ENCODE measurements at places on chromosomes 6 and 20.

DNA sequence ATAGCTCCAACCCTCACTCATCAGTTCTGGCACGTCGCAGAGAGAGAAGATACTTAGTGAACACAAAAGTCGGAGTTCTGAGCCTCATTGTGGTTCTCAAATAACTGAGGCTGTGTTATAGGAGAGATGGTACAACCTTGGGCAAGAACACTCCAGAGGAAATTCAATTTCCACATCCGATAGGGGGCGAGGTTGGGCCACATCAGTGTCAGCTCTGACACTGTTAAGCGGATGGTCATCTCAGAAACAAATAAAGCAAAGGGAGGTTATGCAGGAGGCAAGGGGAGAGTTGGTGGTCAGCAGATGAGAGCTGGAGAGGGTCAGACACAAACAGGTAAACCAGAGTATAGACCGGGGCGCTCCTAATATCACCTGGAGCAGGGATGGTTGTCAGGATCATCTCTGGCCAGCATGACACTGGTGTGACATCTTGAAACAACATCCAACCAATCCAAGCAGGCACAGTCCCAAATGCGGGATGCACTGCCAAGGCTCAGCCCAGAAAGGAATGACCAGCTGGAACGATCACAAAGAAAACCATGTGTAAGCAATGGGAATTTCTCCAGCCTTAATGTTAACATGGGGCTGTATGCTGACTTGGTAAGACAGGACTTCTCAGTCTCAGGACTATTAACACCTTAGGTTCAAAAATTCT, 331.8 kb downstream of the HACE1 start:
- no peak for DNase-seq

DNA sequence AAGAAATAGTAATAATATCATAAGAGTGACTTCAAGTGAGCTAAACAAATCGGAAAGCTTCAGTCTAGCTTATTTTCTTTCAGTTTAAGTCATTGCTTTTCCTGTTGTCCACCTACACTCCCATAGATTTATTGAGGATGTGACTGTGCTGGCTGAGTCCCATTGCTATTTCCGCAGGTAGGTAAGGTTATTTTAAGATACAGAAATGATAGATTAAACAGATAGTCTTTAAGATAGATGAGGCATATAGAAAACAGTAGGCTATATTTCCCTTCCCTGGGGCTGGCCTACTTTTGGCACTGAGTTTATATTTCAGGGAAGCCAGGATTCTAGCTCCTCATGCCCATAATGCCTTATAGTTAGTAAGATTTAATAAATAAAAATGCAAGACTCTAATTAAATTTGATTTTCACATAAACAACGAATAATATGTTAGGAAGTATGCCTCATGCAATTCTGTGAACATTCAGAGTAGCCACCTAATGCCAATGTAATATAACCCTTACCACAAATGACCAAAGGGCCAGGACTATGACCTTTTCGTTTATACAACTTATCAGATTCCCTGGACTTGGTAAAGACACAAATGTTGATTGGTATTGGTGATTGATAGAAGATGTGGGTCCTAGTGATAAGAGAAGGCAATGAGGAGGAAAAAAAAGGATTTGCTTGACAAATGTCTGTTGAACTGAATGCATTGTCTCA, 1079.3 kb downstream of the EPHA7 start:
- no peak for DNase-seq

- DNase-seq: no peak
Observed at GRCh38 chr6:27748661-27749060, 163.5 kb downstream of the OR2B2 start.

DNA sequence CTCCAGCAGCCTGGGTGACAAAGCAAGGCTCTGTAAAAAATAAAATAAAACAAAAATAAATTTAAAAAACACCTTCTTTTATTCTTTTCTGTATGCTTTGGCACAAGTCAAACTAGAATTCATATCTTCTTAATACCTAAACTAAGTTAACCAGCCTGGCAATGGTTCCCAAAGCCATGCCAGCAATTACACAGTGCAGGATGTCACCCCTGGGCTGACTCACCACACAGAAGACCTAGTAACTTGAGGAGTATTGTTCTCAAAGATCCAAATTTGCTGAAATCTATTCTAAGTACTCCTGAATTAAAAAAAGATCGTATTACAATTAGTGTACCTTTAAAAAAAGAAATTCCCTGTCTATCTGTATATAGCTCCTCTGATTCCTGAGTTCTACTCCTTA, 162.7 kb upstream of the SGK1 start:
- no peak for DNase-seq

GRCh38 chr6:38673397-38674165, 29.4 kb downstream of the GLO1 start:
- DNase-seq: no peak

DNA sequence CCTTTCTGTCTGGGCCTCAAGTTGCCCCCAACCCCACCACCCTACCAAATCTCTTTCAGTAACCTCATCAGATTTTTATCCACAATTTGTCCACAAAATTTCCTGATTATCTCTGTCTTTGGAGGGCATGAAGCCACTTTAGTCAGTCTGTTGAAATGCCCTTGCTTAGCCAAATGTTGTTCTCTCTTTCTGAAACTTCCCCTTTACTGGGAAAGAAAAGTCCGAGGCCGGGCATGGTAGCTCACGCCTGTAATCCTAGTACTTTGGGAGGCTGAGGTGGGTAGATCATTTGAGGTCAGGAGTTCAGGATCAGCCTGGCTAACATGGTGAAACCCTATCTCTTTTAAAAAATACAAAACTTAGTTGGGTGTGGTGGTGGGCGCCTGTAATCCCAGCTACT, 33.8 kb downstream of the TOMM6 start:
- DNase-seq: no peak

DNA sequence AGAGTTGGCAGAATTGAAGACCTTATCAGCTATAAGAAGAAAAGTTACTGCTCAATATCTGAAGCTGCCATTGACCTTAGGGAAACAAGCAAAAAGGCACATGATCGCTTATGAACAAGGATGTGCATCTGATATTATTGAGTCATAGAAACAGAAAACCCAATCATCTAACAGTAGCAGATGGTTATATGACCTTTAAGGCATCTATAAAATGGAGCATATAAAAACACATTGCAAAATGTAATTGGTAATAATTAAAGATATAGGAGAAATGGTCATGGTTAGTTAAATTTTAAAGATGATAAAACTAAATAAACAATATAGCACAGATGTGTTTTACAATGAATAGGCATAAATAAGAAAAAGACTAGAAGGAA, 260.1 kb upstream of the TAB2 start:
- DNase-seq: no peak

- DNase-seq: no peak
Observed at GRCh38 chr20:46347841-46348803, 39.8 kb upstream of the CDH22 start.

GRCh38 chr6:24255676-24256075, 102.2 kb downstream of the DCDC2 start:
- no peak for DNase-seq

- no peak for DNase-seq
Observed at GRCh38 chr6:145836170-145836569, 21.6 kb upstream of the FBXO30 start.

GRCh38 chr6:89082486-89082891, 1.9 kb downstream of the PNRC1 start:
- DNase-seq: no peak

- DNase-seq: no peak
Observed at GRCh38 chr6:149483849-149484655, 762 bp downstream of the ZC3H12D start.

- no peak for DNase-seq
Observed at GRCh38 chr20:858011-858410, 24.5 kb downstream of the FAM110A start.

GRCh38 chr20:1943275-1944002, 48.2 kb downstream of the SIRPA start:
- no peak for DNase-seq

DNA sequence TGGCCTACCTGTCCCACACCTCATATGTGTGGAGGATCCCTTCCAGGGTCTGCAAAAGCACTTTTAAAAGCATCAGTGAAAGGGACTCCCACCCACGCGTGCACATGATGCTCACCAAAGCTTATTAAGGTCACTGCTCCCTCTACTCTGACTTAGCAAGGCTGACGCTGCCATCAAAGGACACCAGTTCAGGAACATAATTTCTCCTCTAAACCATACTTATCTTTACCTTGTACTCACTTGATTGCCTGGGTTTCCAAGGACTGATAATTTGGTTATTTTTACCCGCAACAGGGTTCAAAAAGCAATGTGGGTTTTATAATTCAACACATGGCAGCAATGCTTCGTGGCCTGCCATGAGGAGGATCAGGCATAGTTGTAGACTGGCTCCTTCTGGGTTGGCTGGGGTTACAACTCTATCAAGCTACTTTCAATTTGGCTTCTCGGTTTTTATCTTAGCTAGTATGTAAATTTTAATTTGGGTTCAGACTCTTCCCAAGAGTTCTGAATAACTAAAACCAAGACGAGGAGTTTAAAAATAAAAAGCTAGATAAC, 52.2 kb upstream of the EMILIN3 start:
- no peak for DNase-seq

DNA sequence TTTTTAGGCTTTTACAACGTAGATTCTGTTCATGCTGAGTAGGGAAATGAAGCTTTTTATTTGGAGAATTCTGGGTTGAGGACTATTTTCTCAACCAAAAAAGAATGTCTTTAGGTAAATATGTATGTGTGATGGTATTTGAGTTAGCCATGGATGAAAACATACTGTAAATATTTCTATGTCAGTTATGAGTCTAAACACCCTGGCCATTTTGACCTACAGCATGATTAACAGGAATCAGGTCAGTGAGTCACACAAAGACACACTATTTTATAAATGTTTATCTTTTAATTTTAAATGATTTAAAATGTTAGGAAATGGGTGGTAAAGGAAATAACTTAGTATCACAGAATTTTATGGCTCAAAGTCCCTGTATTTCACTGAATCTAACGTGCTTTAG, 851.7 kb upstream of the MAP3K7 start:
- no peak for DNase-seq

DNA sequence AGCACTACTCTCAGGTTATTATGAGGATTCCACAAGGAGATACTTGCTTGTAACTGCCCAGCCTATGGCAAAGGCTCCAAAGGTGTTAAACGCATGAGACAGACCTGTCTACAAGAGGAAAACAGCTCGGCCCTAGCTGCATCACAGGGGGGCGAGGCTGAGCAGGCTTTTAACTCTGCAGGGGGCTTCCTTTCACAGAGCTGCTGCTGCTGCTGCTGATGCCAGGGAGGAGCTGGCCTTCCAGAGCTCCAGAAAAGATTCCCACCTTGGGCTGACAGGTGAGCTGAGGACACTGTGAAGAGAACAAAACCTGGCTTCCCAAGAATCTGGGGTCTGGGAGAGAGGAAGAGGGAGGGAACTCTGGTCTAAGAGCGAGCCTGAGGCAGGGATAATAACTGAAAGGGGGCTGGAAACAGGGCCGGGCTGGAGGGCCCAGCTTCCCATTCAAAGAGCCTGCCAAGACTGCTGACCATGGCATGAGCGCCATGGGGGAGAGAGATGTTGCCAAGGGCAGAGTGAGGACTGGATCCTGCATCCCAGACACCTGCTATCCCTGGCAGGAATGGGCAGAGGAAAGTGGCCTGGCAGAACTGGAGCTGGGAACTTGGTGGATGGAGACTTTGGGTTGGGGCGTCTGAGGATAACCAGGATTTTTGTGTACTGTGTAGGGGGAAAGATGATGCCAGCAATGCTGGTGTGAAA, 211.1 kb upstream of the LRFN2 start:
- DNase-seq: no peak

GRCh38 chr6:27865850-27866356, 46.3 kb downstream of the OR2B2 start:
- no peak for DNase-seq

- no peak for DNase-seq
Observed at GRCh38 chr6:35082733-35083403, 58.3 kb downstream of the TCP11 start.

GRCh38 chr20:62832212-62832922, 15.5 kb downstream of the COL9A3 start:
- no peak for DNase-seq

DNA sequence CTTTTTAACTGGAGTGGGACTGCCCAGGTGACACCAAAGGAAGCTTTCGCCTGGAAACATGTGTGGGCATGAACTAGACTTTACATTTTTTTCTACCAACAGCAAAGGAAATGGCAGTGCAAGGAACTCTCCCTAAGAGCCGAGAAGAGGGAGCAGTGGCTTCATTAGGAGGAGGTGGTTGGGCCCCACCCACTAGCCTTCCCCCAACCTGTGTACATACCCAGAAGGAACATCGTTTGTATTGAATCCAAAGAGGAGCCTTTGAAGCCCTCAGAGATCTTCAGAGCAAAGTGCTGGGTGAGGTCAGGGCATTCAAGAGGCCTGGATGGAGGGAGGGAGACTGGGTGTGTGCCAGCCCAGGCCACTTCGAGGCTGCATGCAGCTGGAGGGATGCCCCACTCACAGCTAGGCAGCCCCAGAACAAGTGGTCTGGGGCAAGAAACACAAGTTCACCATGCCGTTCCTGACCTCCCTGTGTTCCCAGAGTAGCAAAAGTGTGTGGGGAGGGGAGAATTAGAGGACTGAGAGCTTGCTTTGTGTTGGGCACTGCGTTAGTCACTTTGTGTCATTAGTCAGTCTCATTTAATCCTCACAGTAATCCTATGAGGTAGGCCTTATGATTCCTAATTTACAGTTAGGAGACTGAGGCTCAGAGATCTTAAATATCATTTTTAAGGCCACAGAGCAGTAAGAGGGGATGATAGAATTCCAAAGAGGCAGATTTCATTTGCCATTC, 191.6 kb upstream of the SUPT3H start:
- DNase-seq: no peak

DNA sequence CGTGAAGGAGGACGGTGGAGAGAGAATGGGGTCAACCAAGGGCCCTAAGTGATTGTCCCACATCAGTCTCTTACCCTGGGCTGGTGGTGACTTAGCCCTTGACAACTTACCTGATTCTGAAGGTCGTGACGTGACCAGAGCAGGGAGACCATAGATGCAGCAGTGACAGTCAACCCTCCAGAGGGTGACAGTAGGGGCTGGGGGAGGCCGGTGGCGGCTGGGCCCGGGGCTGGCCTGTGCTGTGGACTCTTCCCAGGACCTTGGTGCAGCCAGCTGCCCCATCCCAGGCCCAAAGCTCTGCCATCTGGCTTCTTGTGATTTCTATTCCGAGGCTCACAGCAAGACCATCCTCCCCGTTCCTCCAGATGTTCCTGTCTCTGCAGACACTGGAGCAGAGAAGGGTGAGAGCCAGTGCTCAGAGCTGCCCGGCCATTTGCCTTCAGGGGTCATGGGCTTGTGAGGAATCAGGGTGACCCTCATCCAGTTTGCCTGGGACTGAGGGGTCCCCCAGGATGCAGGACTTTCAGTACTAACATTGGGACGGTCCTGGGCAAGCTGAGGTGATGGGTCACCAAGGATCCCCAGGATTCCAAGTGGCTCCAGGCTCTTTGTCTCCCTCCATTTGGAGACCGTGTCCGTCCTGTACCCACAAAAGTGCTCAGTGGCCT, 36.0 kb downstream of the SUMO4 start:
- no peak for DNase-seq

- no peak for DNase-seq
Observed at GRCh38 chr20:32841632-32842031, 17.1 kb upstream of the EFCAB8 start.

DNA sequence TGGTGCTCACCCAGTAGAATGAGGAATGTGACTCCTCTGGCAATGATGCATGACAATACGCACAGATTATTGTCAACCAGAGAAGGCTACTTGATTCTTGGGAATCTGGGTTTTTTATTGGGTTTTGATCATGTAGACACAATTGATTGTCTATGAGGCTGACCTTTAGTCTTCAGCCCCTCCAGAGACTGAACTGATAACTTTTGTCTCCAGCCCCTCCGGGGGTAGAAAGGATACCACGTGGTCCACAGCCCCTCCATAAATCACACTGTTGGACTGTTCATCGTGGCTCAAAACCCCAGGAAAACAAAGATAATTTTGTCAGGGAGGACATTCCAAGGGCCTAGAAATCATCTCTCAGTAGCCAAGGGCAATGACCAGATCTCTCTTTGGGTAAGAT, 57.5 kb upstream of the ADGRF5 start:
- DNase-seq: no peak

Data from activated CD8-positive, alpha-beta memory T cell treated with anti-CD3 and anti-CD28 coated beads for 4 hours (primary cell).